ENCODE measurements at places on chromosomes 13 and 19.

DNA sequence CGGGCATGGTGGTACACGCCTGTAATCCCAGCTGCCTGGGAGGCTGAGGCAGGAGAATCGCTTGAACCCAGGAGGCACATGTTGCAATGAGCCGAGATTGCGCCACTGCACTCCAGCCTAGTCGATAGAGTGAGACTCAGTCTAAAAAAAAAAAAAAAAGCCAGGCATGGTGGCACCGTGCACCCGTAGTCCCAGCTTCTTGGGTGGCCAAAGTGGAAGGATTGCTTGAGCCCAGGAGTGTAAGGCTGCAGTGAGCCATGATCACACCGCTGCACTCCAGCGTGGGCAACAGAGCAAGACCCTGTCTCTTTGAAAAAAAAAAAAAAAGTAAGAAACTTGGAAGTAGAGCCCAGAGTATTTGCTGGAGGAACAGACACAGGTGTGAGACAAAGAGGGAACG lies 27.7 kb downstream of the CCDC8 start:
- DNase-seq, result no peak

- peak; percentile 43 for DNase-seq
Observed at GRCh38 chr13:95784900-95785290, 108.0 kb downstream of the DNAJC3 start.

- no peak for DNase-seq
Observed at GRCh38 chr13:105788530-105788929, 746.9 kb downstream of the EFNB2 start.

- no peak for DNase-seq
Observed at GRCh38 chr13:82062772-82063171, 1721.8 kb upstream of the SPRY2 start.

DNA sequence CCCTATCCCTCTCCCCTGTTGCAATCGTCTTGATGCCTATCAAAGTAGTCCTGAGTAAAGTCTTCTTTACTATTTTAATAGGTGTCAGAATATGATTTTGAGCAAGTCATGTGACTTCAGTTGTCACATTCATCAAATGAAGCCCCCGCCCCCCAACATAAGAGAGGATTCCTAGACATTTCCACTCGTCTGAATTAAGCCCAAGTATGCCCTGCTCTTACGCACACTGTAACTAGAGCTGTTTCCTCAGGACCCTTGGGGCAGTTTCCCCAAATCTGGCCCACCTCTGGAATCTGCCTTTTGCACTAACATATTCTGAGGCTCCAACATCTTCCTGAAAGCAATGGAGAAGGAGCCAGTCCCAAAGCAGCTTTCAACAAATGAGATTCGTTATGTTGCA lies 25.5 kb downstream of the SACS start:
- no peak for DNase-seq

DNA sequence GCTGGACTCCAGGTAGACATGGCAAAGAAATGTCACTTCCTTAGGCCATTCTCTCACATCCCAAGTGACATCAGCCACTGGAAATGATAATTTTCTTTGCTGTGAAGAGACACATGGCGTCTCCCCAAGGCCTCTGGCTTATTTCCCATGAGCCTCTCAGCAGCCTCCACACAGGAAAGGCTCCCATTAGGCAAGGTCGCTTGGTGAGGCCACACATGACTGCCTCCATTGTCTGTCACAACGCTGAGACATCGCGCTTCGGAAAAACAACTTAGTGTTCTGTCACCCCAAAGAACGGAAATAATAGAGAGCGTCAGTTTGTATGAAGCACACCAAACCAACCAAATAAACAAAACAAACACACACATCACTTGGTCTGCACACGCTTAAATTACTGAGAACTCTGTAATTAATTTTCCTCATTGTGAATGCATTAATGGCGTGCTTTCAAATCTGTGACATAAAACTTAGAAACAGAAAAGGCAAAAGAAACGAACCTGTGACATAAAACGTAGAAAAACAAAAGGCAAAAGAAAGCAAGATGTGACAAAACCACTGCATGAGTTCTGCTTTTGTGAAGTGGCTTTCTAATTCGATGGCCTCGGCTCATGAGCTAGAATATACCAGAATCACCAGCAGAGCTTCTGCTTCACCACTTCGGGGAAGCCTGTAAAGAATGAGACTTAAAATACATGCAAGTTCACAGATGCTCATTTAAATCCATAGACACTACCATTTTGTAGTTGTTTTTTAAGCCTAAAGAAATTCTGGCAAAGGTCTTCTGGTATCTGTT lies 404.2 kb upstream of the SGCG start:
- DNase-seq, result no peak

DNA sequence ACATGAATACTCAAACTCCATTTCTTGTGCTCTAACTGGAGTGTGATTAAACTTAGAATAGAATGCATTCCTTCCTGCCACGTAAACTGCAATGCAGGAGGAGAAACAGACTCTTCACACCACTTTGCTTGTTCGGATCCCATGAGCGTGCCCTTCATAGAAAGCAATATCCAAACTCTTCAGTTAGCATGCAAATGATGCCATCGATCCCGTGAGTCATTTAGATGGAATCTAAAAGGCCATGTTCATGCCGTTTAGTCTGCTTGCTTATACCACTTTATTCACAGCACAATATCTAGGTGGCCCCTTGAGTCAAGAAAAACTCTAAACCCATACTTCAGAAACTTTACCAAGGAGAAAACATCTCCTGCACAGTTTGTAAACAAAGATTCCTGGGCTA lies 225.8 kb downstream of the OXGR1 start:
- no peak for DNase-seq

- DNase-seq, result no peak
Observed at GRCh38 chr13:29379281-29379680, 216.2 kb downstream of the SLC7A1 start.

DNA sequence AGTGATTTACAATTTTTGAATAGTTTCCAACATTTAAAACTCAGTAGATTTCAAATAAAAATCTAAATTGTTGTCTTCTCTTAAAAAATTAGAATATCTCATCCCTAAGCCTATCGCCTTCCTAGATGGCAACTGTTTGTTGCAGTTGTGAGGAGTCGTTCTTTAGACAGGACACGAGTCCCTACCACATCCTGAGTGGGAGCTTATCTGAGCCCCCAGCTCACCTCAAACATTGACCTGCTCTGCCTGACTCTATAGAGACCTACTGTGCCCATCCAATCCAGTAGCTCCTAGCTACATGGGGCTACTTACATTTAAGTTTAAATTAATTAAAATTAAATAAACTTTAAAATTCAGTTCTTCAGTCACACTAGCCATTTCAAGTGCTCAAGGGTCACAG lies 434.7 kb downstream of the FOXO1 start:
- DNase-seq, result no peak

GRCh38 chr19:17206736-17207581 lies 8.2 kb upstream of the USE1 start:
- DNase-seq, result no peak

- DNase-seq, result no peak
Observed at GRCh38 chr13:57877601-57878000, 246.1 kb downstream of the PCDH17 start.

DNA sequence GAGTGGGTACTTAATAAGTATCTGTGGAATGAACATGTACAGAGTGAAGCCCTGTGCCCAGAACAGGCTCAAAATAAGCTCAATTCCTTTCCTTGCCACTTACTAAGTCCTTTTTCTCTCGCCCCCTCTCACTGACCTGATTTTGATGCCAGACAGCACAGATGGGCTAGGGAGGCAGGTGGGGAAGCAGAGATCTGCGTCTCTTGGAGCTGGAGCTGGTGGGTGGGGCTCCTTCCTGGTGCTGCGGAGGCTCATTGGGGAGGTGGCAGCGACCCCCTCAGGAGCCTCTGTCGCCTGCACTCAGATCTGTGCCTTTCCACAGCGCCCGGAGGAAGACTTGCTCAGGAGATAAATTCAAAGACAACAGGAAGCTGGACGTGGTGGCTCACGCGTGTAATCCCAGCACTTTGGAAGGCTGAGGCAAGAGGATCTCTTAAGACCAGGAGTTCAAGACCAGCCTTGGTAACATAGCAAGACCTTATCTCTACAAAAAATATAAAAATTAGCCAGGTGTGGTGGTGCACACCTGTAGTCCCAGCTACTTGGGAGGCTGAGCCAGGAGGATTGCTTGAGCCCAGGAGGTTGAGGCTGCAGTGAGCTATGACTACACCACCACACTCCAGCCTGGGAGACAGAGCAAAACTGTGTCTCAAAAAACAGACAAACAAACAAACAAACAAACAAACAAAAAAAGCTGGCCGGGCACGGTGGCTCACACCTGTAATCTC lies 14.6 kb downstream of the AKT2 start:
- no peak for DNase-seq

DNA sequence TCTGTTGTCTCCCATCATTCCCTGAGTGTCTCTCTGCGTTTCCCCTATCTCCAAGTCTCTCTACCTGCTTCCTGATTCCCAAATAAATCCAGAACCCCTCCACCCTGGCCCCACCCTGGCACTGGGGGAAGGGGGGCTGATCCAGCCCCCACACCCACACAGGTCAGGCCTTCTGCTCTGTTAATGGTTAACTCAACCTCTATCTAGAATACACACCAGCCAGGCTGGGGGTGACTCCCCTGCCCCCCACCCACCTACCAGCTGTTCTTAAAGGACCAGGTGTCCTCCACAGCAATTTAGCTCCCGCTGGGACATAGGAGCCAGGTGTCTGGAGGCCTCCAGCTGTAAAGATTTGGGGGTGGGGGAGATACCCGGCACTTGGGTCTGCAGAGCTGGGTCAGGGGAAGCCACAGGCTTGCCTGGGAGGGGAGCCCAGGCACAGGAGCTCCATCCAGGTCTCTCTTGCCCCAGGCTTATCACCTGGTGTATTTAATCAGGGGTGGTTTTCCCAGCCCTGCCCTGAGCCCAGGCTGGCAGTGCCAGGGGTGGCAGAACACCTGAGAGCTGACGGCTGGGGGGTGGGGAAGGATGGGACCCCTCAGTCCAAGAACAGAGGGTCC lies 3.9 kb downstream of the IRF2BP1 start:
- DNase-seq, result no peak

GRCh38 chr19:19937403-19937802 lies 36.7 kb downstream of the ZNF93 start:
- DNase-seq, result no peak

All from inflammatory macrophage treated with lipopolysaccharide for 4 hours (primary cell).